IPS DF 6.9 (cell line): ENCODE measurements at places on chromosomes 2 and 18.

- no peaks in the 10 kb centered on the region for H3K27me3 ChIP-seq
- H3K4me3 ChIP-seq: no peak overlapping the region
- H3K4me1 ChIP-seq: no peaks in the 10 kb centered on the region
Observed at GRCh38 chr2:150438041-150438440, 49.4 kb downstream of the RND3 start.

DNA sequence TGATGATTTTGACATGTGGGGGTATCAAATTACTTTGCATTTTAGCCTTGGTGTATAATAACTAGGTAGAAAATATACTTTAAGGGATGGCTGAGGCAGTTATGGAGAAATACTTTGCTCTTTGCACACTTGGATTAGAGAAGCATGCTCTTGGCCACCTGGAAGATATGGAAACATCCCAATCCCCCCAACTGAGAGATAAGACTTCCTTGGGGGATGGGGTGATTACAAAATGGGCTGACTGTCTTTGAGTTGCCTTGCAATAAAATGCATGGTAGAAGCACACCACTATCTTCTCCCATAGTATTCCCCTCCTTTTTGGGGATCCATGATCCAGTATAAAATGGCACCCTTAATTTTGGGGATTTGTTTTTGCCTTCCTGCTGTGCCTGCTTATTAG is 15.1 kb upstream of the FAM98A start:
- no peaks in the 10 kb centered on the region for H3K4me1 ChIP-seq
- no peak for DNase-seq
- no peak overlapping the region for H3K27ac ChIP-seq
- peaks cover 12% of the 10 kb centered on the region; the same call in 1 of the 2 replicates for H3K36me3 ChIP-seq
- H3K4me3 ChIP-seq: no peak overlapping the region
- H3K27me3 ChIP-seq: no peaks in the 10 kb centered on the region

- peaks cover 9% of the 10 kb centered on the region for H3K36me3 ChIP-seq
- H3K4me1 ChIP-seq: no peaks in the 10 kb centered on the region
- H3K27me3 ChIP-seq: no peaks in the 10 kb centered on the region
- no peak overlapping the region for H3K27ac ChIP-seq
Observed at GRCh38 chr18:11885278-11885947, 22.7 kb downstream of the MPPE1 start.

DNA sequence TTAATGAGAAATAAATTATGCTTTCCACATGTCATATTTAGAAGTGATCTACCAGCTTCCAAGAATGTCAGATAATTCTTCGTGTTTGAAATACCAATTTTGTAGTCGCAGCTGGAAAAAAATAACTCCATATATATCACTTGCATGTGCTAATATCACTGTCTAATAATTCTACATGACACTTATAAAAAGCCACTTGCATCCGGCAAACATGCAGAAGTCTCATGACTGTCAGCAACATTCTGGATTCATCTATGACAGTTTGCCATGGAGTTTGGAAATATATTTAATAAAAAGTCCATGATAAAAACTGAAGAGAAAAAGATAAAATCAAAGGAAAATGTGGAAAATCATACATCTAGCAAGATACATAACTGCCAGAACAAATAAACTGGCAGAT is 1784.4 kb downstream of the SUCLG1 start:
- no peaks in the 10 kb centered on the region for H3K36me3 ChIP-seq
- H3K4me1 ChIP-seq: no peaks in the 10 kb centered on the region
- no peaks in the 10 kb centered on the region for H3K27me3 ChIP-seq

DNA sequence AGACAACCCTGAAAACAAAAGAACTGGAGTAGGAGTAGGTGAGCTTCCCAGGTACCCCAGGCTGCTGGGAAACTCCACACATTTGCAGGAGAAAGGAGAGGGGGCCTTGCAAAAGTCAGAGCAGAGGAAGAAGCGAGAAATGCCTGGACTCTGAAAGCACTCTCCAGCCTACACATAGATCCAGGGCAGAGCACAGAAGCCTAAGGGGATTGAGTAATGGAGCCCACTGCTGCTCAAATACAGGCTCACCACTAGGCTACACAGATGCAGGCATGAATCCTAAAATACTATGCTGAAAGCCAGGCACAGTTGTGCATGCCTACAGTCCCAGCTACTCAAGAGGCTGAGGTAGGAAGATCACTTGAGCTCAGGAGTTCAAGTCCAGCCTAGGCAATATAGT is 33.4 kb downstream of the OSBPL1A start:
- no peaks in the 10 kb centered on the region for H3K27me3 ChIP-seq
- no peaks in the 10 kb centered on the region for H3K4me1 ChIP-seq
- 0 out of 2 replicates have a peak, but pooled peaks cover 3% of the 10 kb centered on the region for H3K36me3 ChIP-seq
- no peak overlapping the region for H3K4me3 ChIP-seq
- no peak overlapping the region for H3K27ac ChIP-seq

DNA sequence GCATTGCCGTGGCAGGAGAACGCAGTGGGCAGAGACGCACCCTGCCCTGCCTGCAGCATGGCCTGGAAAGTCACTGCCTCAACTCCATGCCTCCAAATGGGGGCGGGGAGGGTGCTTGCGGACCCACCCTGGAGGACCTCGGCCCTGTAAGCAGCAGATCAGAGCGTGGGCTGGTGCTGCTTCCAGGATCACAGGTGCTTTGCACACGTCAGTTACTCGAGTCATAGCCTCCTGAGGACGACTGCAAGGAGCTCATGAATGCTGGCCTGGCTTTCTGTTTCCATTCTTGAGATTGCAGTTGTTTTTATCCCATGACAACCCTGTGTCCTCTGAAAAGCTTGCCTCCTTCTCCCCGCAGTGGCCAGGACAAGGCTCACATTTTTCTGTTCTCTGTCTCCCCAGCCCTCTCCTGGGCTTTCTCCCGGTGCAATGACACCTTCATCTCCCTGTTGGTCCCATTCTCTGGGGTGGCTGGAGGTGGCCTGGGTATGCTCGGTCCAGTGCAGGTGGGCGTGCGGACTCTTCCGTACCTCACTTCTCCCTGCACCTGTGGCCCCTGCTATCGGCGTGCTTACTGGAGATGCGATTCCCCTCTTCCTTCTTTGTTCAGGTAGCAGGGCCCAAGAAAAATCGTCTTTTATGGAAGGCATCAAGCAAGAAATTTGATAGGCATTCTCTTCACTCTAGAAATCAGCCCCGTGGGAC is 208.0 kb downstream of the GBX2 start:
- no peaks in the 10 kb centered on the region; the same call in 1 of the 2 replicates for H3K4me1 ChIP-seq
- no peaks in the 10 kb centered on the region for H3K27me3 ChIP-seq
- no peak overlapping the region for H3K4me3 ChIP-seq

GRCh38 chr2:36680012-36680411 is 16.5 kb upstream of the VIT start:
- H3K27me3 ChIP-seq: no peaks in the 10 kb centered on the region
- DNase-seq: no peak

- H3K4me3 ChIP-seq: no peak overlapping the region
- H3K36me3 ChIP-seq: no peaks in the 10 kb centered on the region
- peaks cover 1% of the 10 kb centered on the region; the same call in 1 of the 2 replicates for H3K4me1 ChIP-seq
- no peak for DNase-seq
Observed at GRCh38 chr2:60003076-60003475, 550.4 kb downstream of the BCL11A start.

DNA sequence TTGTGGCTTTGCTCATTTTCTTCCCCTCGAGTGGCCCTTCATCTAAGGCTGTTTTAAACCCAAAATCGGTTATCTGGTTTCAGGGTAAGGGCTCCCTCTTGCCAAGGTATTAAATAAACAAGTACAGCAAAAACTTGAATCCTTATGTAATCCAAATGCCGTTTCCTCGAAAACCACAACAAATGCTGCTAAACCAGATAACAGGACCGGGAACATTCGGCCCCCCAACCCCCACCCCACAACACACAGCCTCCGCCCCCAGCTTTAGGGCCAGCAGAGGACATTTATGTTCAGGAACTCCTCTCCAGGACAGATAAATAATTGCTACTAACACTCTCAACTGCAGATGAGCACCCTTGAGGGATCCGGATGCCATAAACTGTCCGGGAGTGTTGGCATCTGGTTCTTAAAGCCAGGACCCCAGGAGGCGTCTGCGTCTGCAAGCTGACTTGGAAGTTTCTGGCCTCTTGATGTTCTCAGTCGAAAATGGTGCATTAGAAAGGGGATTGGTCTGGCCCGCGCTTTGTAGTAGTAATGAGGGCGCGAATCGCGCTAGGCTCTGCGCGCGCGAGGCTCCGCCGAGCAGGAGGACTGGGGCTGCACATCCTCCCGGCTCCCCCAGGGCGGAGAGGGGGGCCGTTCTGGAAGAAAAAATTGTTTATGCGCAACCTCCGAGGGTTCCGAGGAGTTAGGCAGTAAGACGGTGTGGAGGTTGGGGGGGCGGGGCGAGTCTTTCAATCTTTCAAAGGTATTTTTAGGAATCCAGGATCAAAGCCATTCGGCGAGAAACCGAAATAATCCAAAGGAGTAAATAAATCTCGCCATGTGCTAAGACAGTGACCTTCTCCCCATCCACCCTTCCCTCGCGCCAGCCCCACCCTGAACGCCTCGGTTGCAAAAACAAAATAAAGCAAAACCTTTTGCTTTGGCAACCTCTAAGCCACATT is 3.9 kb upstream of the ID2 start:
- peaks cover 8% of the 10 kb centered on the region; the same call in 1 of the 2 replicates for H3K4me1 ChIP-seq
- DNase-seq: no peak
- no peak overlapping the region for H3K27ac ChIP-seq
- no peaks in the 10 kb centered on the region for H3K36me3 ChIP-seq
- H3K27me3 ChIP-seq: peaks cover 27% of the 10 kb centered on the region

DNA sequence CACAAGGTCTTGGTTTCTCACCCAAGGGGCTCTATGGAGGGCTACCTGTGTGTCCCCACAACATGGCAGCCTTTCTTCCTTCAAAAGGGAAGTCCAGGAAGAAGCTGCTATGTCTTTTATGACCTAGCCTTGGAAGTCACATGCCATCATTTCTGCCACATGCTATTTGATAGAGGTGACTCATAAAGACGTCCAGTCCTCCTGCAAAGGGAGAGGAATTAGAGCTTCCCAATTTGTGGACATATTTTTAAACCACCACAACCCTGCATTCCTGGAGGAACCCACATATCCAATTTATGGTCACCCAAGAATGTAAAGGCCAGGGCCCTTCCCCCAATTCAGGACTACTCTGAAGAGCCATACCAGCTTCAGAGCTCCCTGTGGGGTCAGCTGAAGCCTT is 246.2 kb downstream of the CYP26B1 start:
- no peak overlapping the region for H3K27ac ChIP-seq
- H3K36me3 ChIP-seq: no peaks in the 10 kb centered on the region
- no peaks in the 10 kb centered on the region for H3K4me1 ChIP-seq
- no peak for DNase-seq
- H3K4me3 ChIP-seq: no peak overlapping the region

DNA sequence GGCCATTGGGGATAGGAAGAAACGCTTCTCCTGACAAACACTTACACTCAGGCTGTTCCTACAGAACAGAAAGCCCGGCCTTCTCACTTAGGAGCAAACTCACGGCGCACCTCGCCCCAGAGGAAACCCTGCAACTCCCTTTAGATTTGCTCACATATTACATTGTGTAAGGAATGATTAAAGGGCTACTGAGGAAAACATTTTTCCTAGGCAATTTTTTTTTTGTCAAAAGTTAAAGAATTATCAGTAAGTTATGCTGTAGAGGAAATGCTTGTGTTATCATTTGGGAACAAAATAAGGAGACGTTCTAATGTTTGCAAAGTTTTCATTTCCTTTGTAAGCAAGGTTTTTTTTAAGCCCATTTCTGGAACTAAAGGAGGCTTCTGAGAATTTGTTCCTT is 264.1 kb downstream of the HDAC4 start:
- H3K36me3 ChIP-seq: 0 out of 2 replicates have a peak, but pooled peaks cover 8% of the 10 kb centered on the region
- DNase-seq: no peak
- no peaks in the 10 kb centered on the region for H3K27me3 ChIP-seq
- H3K27ac ChIP-seq: no peak overlapping the region

- no peak overlapping the region for H3K27ac ChIP-seq
- H3K4me1 ChIP-seq: peaks cover 7% of the 10 kb centered on the region
- no peak for DNase-seq
- H3K27me3 ChIP-seq: no peaks in the 10 kb centered on the region
Observed at GRCh38 chr2:85168942-85169341, 35.8 kb downstream of the TCF7L1 start.

- no peak for DNase-seq
- no peaks in the 10 kb centered on the region for H3K36me3 ChIP-seq
- no peak overlapping the region for H3K27ac ChIP-seq
Observed at GRCh38 chr2:120771111-120771780, 35.6 kb downstream of the GLI2 start.

GRCh38 chr2:204738721-204739120 is 193.4 kb downstream of the PARD3B start:
- no peaks in the 10 kb centered on the region for H3K4me1 ChIP-seq
- no peaks in the 10 kb centered on the region for H3K27me3 ChIP-seq
- no peak overlapping the region for H3K4me3 ChIP-seq
- H3K36me3 ChIP-seq: no peaks in the 10 kb centered on the region

DNA sequence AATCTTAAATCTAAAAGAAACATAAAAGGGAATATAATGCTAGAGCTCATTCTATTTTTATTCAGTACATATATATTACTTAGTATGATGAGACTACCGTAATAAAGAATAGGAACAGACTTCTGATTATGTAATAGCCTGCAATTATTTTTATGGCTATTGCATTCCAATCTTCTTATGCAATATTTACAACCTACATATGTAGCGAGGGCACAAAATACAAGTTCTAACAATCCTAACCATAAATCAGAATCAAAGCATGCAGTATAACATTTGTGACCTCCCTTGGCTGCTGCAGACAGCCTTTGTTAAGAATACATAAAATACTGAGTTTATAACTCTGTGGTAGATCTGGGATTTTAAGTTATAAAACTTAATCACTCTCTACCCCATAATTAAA is 177.6 kb downstream of the BABAM2 start:
- no peaks in the 10 kb centered on the region for H3K27me3 ChIP-seq
- no peaks in the 10 kb centered on the region for H3K4me1 ChIP-seq
- no peak overlapping the region for H3K27ac ChIP-seq

GRCh38 chr2:18612133-18612532 is 22.8 kb upstream of the NT5C1B start:
- H3K36me3 ChIP-seq: no peaks in the 10 kb centered on the region
- H3K27me3 ChIP-seq: no peaks in the 10 kb centered on the region
- DNase-seq: no peak
- no peaks in the 10 kb centered on the region; the same call in 1 of the 2 replicates for H3K4me1 ChIP-seq
- no peak overlapping the region for H3K4me3 ChIP-seq
- no peak overlapping the region for H3K27ac ChIP-seq

GRCh38 chr2:97963880-97964279 is 31.9 kb downstream of the TMEM131 start:
- H3K27ac ChIP-seq: no peak overlapping the region
- no peak for DNase-seq
- H3K27me3 ChIP-seq: no peaks in the 10 kb centered on the region
- no peaks in the 10 kb centered on the region for H3K4me1 ChIP-seq
- no peak overlapping the region for H3K4me3 ChIP-seq

GRCh38 chr18:44900627-44901026 is 219.9 kb downstream of the SETBP1 start:
- H3K4me3 ChIP-seq: no peak overlapping the region
- no peaks in the 10 kb centered on the region for H3K4me1 ChIP-seq
- no peak overlapping the region for H3K27ac ChIP-seq
- no peaks in the 10 kb centered on the region for H3K36me3 ChIP-seq
